Karpas-422 (cell line): ENCODE measurements at places on chromosomes 6 and 20. TPM values are rescaled to one million over a fixed set of nuclear protein-coding genes. Genes with fewer than 3 reads are reported as not detected.

Gene BPIFB2
- not detected in 2 replicates for total RNA-seq

GRCh38 chr20:24762371-24762770 lies 186.7 kb upstream of the CST7 start:
- DNase-seq, result no peak

- DNase-seq, result peak; percentile 55
Observed at GRCh38 chr6:159969204-159969912, 476 bp downstream of the IGF2R start.

- no peak for DNase-seq
Observed at GRCh38 chr6:129786548-129786947, 74.6 kb downstream of the TMEM244 start.

DNA sequence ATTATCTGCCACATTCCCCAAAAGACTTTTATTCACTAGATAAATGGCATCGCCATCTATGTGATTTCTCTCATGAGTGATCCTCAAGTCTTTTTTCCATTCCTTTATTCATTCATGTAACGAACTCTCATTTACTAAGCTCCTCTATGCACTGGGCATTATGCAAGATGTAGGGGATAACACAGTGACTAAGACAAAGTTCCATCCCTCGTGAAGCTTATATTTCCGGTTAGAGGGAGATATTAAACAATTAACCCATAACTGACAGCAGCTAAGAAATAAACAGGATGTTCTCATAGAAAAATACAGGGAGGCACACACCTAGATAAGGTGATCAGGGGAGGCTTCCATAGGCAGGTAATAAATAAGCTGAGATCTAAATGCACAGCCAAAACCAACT lies 17.2 kb upstream of the PREX1 start:
- no peak for DNase-seq
